ENCODE measurements at places on chromosomes 11 and 22. TPM values are rescaled to one million over a fixed set of nuclear protein-coding genes. Genes with fewer than 3 reads are reported as not detected.

Gene DBX1
- total RNA-seq = not detected

Gene HORMAD2
- not detected for total RNA-seq

Gene ABCG4
- total RNA-seq = 0.52 TPM

GRCh38 chr11:100860318-100861155 lies 173.4 kb downstream of the ARHGAP42 start:
- no peak for ATAC-seq

DNA sequence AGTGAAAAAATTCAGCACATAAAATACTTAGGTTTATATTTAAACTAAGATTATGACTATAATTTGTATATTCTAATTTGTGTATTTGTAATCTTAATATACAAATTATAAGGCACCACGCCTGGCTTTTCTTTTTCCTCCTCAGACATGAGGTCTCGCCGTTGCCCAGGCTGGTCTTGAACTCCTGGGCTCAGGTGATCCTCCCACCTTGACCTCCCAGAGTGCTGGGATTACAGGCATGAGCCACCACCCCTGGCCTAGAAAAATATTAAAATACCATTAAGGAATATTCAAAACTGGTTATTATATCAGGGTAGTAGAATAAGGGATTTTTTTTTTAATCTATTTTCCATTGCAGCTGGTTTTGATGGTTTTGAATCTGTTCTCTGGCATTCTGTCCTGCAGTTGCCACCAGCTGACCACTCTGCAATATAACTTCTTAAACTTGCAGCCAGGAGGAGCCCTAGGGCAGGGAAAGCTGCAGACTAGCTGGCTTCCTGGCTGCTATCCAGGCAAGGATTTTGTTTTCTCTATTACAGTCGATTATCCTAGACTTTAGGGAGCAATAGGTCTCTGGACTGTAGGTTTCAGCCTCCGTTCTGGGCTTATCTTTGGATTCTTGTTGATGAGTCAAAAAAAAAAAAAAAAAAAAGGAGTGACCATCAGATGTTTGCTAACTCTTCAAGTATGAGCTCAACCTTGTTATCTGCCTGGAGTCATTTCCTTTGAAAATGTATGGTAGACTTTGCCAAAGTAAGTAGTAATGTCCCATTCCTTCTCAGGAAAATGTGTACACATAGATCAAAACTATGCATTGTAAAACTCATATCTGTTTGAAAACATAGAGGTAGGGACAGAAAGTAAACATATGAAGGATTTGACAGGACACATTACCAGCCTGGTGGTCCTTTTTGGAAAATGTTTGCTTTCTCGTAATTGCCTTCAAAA lies 13.2 kb downstream of the POLA2 start:
- peak; percentile 79 for ATAC-seq

DNA sequence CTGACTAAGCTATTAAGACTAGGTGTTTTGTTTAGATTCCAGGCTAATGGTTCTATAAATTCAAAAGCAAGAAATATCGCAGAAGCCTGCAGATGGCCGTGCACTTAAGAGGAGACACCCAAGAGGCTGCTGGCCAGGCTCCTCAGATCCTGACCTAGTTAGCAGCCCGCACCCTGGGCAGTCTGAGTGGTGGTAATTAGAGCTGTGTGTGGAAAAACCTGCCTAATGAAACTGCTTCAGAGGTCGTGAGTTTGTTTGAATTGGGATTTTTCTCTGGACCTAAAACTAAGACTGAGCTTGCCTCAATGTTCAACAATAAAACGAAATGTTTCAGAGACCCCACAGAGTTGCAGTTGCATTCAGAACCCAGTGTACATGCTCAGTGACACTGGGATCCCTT lies 627.7 kb downstream of the OPCML start:
- ATAC-seq = no peak

GRCh38 chr22:47736186-47737034 lies 974.0 kb downstream of the TBC1D22A start:
- peak; percentile 49 for ATAC-seq

DNA sequence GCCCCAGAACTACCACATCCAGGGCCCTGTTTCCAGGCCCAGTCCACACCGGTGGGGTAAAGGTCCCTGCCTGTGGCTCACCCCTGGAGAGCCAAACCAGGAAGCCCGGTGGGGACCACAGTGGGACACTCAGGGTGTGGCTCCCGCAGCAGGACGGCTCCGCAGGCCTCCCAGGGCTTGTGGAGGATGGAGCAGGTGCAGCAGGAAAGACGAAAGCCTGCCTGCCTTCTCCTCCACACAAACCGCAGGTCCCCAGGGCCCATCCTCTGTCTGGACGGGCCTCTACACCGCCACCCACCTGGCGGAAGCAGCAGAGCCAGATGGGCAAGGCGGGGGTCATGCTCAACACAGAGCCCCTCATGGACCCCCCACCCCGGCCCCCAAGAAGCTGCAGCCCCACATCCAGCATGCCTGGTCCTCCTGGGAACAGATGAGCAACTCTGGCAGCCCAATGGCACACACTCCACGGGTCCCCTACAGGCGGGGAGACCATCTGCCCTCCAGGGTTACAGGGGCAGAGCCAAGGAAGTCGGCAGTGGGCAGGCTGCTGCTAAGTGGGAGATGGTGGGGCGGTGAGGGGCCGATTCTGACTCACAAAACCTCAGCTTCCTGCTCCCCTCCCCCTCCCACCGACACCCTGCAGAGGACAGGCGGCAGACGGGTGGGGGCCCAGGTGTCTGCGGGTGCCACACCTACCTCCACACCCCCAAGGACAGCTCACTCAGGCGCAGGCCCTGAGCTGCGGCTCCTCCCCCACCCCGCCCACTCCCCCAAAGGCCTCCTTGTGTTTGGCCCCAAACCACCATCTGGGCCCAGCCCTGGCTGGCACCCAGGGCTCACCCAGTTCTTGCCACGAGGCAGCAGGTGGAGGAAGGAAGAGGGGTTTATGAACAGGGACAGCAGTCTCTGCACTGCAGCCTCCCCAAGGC lies 5.2 kb downstream of the SBF1 start:
- peak; percentile 89 for ATAC-seq

DNA sequence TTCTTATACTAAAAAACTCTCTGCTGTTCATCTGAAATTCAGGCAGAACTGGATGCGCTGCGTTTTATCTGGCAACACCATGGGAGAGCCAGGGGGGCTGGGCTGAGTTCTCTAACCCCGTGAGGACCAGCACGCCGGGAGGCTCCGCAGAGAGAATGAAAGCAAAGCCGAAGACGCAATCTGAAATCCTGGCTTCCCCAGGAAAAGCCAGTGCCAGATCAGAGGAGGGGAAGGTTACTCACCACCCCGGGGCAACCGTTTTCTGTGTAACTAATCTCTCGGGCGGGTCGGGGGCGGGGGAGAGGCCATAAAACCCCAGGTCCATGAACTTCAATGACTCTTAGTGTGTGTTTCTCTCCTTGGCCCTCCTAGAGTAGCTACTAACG lies 99.4 kb downstream of the SHANK2 start:
- ATAC-seq = no peak

GRCh38 chr11:18669711-18670110 lies 28.9 kb upstream of the TMEM86A start:
- no peak for ATAC-seq

GRCh38 chr22:19085233-19085718 lies 36.9 kb downstream of the DGCR2 start:
- ATAC-seq = peak; percentile 31

DNA sequence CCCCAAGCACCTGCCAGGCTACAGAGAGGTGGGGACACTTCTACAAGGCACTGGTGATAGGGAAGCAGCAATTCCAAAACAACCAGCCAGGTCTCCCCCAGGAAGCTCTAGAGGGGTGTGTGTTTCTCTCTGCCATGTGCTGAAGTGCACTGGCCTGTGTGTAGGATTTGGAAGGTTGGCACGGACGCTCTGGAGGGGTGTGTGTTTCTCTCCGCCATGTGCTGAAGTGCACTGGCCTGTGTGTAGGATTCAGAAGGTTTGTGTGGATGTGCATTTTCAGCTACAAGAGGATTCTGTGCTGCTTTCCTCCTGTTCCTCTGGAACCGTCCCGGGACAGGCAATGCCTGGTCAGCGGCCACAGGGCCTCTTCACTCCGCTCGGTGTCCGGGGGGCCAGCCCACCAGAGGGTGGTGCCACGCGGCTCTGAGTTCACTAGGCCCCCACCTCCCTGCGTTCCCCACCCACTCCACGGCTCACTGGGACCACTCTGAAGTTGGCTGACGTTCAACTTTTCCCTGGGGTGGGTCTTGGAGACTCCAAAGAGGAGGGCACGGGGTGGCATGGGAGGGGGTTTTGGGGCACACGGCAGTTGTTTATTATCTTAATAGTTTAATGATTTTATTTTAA lies 552.8 kb downstream of the BRD1 start:
- ATAC-seq = peak; percentile 28

All from esophagus mucosa (tissue), 1 donor.